Endodermal cell (in vitro differentiated cells): ENCODE measurements at places on chromosomes 11 and 22. TPM values are rescaled to one million over a fixed set of nuclear protein-coding genes. Genes with fewer than 3 reads are reported as not detected.
A peak's percentile ranks its signal among the peaks of the same experiment; 100 is the strongest.

Gene CNTN5
- total RNA-seq = 1.5 to 3.3 TPM (median 2.4 TPM) in 3 replicates

Gene GP1BB
- 0.48 and 1.4 TPM in 2 replicates for total RNA-seq

DNA sequence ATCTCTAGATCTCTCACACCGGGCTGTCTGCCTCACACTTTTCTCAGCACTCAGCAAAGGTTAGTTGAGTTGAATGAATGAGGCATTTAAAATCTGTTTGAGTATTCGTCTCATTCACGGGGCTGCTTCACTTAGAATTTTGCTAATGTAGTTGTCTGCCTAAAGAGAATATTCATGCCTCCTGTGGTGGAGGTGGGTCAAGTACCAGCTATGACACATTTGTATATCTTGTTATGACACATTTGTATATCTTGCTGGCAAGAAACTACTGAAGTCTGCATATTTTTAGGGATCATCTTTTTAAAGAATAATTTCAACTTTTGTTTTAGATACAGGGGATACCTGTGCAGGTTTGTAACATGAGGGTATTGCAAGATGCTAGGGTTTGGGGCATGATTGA, 43.1 kb downstream of the LDLRAD3 start:
- no peak overlapping the region for H3K4me3 ChIP-seq
- H3K27me3 ChIP-seq = no peaks in the 10 kb centered on the region
- no peak for DNase-seq
- H3K27ac ChIP-seq = no peak overlapping the region
- H3K4me1 ChIP-seq = peaks cover 6% of the 10 kb centered on the region
- H3K36me3 ChIP-seq = no peaks in the 10 kb centered on the region

GRCh38 chr11:13009476-13009920, 382 bp downstream of the RASSF10 start:
- H3K4me1 ChIP-seq = peaks cover 16% of the 10 kb centered on the region
- no peaks in the 10 kb centered on the region for H3K27me3 ChIP-seq
- DNase-seq = no peak
- no peaks in the 10 kb centered on the region for H3K36me3 ChIP-seq

DNA sequence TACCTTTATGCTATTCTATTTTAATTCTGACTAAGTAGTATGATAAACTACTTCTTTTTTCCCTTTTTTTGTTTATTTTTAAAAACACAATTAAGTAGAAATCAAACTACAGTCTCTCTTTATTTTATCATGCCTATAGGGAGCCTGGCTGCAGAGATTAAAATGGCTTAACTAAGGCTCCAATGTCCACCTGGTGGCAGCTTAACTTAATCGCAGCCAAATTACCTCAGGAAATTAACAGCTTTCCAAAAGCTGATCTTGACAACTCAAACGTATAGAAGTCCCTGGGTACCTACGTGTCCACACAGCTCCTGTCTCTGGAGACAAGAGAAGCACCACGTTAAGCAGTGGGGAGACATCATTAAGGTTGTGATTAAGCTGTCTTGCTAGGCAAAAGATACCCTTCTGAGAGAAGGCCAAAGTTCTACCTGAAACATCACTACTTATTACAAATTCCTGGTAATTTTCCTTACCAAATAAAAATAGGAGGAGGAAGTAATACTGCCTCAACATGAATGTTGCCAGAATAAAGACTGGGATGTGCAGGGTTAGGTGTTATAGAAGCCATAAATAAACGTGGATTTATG, 63.2 kb upstream of the SNX19 start:
- no peak for DNase-seq
- H3K27ac ChIP-seq = no peak overlapping the region
- H3K4me1 ChIP-seq = peaks cover 4% of the 10 kb centered on the region
- no peaks in the 10 kb centered on the region for H3K27me3 ChIP-seq
- no peak overlapping the region for H3K4me3 ChIP-seq

Gene IGSF9B
- total RNA-seq = 22.7 and 23.0 TPM in 2 replicates

DNA sequence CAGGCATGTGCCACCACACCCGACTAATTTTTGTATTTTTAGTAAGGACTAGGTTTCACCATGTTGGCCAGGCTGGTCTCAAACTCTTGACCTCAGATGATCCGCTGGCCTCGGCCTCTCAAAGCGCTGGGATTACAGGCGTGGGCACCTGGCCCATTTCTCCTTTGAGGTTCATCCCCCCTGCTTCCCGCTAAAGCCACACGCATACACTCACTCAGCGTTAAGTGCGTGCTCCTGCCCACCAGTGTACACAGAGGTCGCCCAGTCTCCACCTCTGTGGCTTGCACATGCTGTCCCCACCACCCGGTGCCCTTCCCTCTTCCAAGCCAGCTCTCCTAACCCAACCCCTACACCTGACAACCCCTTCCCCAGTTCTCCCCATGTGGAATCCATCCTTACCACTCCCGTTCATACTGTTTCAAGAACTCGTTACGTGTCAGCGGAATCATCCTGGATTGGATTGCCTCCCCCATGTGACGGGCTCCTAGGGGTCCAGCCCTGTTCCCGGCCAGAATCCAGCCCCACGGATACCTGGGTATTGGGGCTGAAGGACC, 15.7 kb upstream of the CYTH4 start:
- no peak overlapping the region for H3K4me3 ChIP-seq
- H3K36me3 ChIP-seq = no peaks in the 10 kb centered on the region
- H3K27me3 ChIP-seq = peaks cover 9% of the 10 kb centered on the region
- H3K27ac ChIP-seq = no peak overlapping the region

Gene PTGDR2
- 0.15 TPM in 1 of 3 replicates, not detected in the others for total RNA-seq

- no peaks in the 10 kb centered on the region for H3K36me3 ChIP-seq
- peak; percentile 96 for DNase-seq
- no peaks in the 10 kb centered on the region for H3K4me1 ChIP-seq
- H3K27ac ChIP-seq = no peak overlapping the region
These were observed 2.1 kb upstream of the CPT1A start for GRCh38 chr11:68843703-68844312.

GRCh38 chr11:62680825-62681240, 2.0 kb upstream of the UBXN1 start:
- peaks cover 7% of the 10 kb centered on the region for H3K4me1 ChIP-seq
- H3K27me3 ChIP-seq = no peaks in the 10 kb centered on the region
- DNase-seq = peak; percentile 58
- no peak overlapping the region for H3K27ac ChIP-seq
- H3K36me3 ChIP-seq = peaks cover 18% of the 10 kb centered on the region

DNA sequence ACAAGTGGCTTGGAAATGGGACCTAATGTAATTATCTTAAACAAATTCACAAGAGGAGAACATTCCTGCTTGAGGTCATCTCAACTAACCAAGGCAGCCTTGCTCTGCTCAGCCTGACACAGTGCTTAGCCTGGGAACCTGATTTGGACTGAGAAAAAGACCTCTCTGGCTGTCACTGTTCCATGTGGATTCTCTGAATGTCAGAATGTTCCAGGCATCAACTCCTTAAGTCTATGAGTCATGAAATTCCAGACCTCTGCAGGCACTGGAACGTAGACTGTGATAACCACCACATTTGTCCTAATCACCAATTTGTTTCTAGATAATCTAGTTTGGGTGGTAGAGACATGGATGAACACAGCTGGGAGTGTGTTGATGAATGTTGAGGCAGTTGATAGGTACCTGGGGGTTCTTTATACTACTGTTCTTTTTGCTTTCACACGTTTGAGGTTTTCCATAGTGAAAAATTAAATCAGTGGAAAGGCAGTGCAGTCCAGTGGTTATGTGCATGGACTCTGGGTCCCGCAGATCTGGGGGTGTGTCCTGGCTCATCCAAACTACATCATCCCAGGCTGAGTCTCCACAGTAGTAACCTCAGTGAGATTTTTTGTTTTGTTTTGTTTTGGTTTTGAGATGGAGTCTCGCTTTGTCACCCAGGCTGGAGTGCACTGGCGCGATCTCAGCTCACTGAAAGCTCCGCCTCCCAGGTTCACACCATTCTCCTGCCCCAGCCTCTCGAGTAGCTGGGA, 269.6 kb downstream of the MN1 start:
- no peak overlapping the region for H3K27ac ChIP-seq
- no peaks in the 10 kb centered on the region for H3K4me1 ChIP-seq
- H3K27me3 ChIP-seq = no peaks in the 10 kb centered on the region
- DNase-seq = no peak

DNA sequence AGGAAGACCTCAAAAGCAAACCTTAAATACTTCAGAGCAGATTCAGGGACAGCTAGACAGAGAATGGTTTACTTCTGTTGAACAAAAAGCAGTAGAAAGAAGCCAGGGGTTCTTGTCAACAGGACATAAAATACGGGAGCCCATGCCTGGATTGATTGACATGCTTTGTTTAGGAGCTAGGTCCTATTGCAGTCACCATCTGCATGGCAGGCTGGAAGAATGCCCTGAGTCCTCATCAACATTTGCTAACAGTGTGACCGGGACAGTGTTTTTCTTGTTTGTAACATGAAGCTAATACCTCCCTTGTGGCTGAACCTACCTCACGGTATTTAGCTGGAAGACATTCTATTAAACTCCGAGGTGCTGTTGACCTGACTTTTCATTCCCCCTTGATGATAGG, 225.4 kb downstream of the NTM start:
- no peak overlapping the region for H3K4me3 ChIP-seq
- H3K27ac ChIP-seq = no peak overlapping the region
- H3K4me1 ChIP-seq = peaks cover 7% of the 10 kb centered on the region

Gene CCDC73
- not detected in 3 replicates for total RNA-seq

Gene C11orf87
- total RNA-seq = not detected in 3 replicates

Gene SLC22A6
- total RNA-seq = not detected in 2 replicates

Gene SDHAF2
- total RNA-seq = 27.6 to 45.4 TPM (median 33.1 TPM) in 3 replicates

DNA sequence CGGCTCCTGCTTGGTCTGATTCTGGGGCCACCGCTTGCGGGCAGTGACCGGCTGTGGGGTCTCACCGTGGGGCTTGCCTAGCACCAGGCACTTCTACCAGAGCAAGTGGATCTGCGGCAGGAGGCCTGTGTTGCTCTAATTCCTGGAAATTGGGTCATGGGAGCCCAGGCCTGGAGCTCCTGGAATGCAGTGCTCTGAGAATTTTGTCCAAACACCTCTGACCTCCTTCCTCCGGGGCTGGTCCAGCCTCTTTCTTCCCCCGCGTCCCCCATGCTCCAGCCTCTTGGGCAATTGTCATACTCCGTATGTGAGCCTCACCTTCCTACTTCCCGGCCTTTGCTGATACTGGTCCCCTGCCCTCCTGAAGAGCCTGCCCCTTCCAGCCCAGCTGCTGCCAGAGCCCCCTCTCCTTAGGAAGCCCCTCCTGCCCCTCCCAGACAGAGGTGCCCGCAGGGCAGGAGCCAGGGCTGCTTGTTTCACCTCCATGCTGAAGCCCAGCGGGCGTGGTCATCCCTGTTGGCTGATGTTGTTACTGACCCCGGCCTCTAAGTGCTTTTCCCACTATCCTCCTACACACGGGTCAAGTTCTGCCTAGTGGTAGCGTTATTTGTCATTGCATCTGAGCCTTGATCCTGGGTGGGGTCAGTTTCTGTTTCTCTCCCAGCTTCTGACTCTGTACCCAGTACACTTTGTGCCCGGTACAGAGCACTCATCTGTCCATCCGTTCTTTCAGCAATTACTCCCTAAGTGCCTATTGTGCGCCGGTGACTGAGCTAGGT, 9.6 kb downstream of the MGAT3 start:
- H3K4me3 ChIP-seq = no peak overlapping the region
- no peak for DNase-seq
- H3K4me1 ChIP-seq = peaks cover 20% of the 10 kb centered on the region
- no peaks in the 10 kb centered on the region for H3K36me3 ChIP-seq

GRCh38 chr11:46404476-46405017, 13.0 kb upstream of the CHRM4 start:
- no peaks in the 10 kb centered on the region for H3K27me3 ChIP-seq
- no peak for DNase-seq
- H3K36me3 ChIP-seq = peaks cover 66% of the 10 kb centered on the region
- no peak overlapping the region for H3K27ac ChIP-seq
- no peak overlapping the region for H3K4me3 ChIP-seq

Gene BBOX1
- total RNA-seq = not detected in 3 replicates

- no peak overlapping the region for H3K4me3 ChIP-seq
- no peak for DNase-seq
- no peaks in the 10 kb centered on the region for H3K4me1 ChIP-seq
- H3K36me3 ChIP-seq = peaks cover 84% of the 10 kb centered on the region
- H3K27me3 ChIP-seq = no peaks in the 10 kb centered on the region
These were observed 25.9 kb downstream of the HIRA start for GRCh38 chr22:19405652-19406051.

- peak overlapping the region; percentile 88 for H3K4me3 ChIP-seq
- no peaks in the 10 kb centered on the region for H3K27me3 ChIP-seq
- H3K36me3 ChIP-seq = peaks cover 7% of the 10 kb centered on the region
- peak; percentile 89 for DNase-seq
- peak overlapping the region; percentile 98 for H3K27ac ChIP-seq
These were observed 39.6 kb downstream of the NUMA1 start for GRCh38 chr11:72040491-72041363.

Gene TRMT112
- total RNA-seq = 265 and 276 TPM in 2 replicates

DNA sequence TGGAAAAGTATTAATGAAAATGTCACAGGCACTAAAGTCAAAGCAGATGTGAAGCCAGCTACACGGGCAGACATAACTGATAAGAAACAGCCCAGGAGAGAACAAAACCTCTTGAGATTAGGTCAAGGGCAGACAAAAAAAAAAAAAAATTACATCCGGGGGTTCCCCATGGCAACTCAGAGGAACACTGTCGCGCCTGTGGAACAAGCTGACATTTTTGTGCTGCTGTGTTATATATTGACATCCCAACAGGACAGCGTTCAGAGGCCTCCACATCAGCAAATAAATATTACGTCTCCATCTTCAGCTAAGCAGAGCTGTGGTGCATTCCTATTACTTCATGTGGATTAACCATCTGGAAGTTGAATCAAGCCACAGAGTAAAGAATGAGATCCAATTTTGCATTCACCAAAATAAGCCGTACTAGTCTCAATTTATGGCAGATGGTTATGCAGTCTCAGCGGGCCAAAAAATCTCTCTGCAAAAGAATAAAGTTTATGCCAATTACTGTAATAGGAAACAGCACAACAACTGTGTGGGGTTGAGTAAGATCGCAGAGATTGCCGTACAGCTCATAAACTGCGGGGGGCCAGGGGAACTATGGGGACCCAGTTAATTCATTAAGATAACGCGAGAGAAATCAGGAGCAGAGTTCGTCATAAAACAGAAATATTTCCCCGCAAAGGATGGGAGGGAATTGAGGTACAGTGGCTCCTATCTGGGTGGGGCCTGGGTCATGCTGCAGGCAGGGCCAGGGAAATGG, 41.3 kb upstream of the MN1 start:
- DNase-seq = no peak
- H3K36me3 ChIP-seq = peaks cover 7% of the 10 kb centered on the region
- peaks cover 5% of the 10 kb centered on the region for H3K4me1 ChIP-seq
- no peaks in the 10 kb centered on the region for H3K27me3 ChIP-seq
- H3K4me3 ChIP-seq = no peak overlapping the region

DNA sequence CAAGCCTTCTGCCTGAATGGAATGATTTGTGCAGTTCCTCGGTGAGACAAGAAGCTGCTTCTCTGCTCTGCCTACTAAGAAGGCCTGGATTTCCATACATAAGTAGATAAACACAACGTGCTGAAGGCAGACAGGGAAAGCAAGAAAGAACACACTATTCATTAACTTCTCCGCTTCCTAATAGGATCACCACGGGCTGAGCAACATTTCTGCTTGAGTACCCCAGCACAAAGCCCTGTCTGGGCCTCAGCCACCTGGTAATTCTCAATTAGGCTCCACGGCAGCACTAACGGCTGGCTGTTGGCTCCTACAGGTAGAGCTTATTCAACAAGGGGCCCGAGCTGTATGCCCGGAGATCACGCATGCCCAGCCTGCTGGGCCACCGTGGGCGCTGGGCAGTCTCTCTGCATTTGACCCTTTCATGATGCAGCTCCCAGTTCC, 1156.6 kb downstream of the TBC1D22A start:
- H3K4me1 ChIP-seq = no peaks in the 10 kb centered on the region
- no peaks in the 10 kb centered on the region for H3K36me3 ChIP-seq
- peak overlapping the region; percentile 56 for H3K27ac ChIP-seq
- no peak for DNase-seq

Gene MS4A6A
- total RNA-seq = not detected in 3 replicates

GRCh38 chr11:61266602-61267001, 25.6 kb downstream of the PGA5 start:
- H3K4me3 ChIP-seq = no peak overlapping the region
- H3K4me1 ChIP-seq = no peaks in the 10 kb centered on the region
- no peak overlapping the region for H3K27ac ChIP-seq
- DNase-seq = no peak
- no peaks in the 10 kb centered on the region for H3K27me3 ChIP-seq
